Activated naive CD8-positive, alpha-beta T cell treated with anti-CD3 and anti-CD28 coated beads for 36 hours (primary cell): ENCODE measurements at places on chromosomes 2 and 18. TPM values are rescaled to one million over a fixed set of nuclear protein-coding genes. Genes with fewer than 3 reads are reported as not detected.

GRCh38 chr2:183592271-183592670 is 468.0 kb downstream of the NUP35 start:
- no peak overlapping the region for H3K4me3 ChIP-seq
- DNase-seq, result no peak
- H3K36me3 ChIP-seq, result no peaks in the 10 kb centered on the region
- H3K4me1 ChIP-seq, result no peaks in the 10 kb centered on the region

TCF4 gene
- total RNA-seq, result 1.3 TPM

CACNB4 gene
- total RNA-seq, result 0.54 TPM

DNA sequence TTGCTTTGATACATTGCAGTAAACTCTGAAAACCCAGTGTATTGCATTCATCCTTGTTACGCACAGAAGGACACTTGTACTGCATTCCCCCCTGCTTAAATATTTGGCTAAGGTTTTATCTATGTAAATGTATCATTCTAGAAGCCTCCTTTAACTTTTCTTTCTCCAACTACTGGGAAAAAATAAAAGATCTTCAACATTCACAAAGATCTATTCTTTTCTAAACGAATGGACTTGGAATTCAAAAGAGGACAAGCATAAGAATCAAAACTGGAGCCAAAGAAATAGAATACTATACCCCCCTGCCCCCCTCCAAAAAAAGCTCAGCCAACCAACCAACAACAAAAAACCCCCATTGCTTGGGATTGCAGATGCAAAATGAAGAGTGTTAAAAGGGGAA is 136.9 kb downstream of the EPHA4 start:
- H3K36me3 ChIP-seq, result no peaks in the 10 kb centered on the region
- H3K4me1 ChIP-seq, result no peaks in the 10 kb centered on the region
- H3K27me3 ChIP-seq, result no peaks in the 10 kb centered on the region
- H3K4me3 ChIP-seq, result no peak overlapping the region

SERPINB12 gene
- not detected for total RNA-seq

DNA sequence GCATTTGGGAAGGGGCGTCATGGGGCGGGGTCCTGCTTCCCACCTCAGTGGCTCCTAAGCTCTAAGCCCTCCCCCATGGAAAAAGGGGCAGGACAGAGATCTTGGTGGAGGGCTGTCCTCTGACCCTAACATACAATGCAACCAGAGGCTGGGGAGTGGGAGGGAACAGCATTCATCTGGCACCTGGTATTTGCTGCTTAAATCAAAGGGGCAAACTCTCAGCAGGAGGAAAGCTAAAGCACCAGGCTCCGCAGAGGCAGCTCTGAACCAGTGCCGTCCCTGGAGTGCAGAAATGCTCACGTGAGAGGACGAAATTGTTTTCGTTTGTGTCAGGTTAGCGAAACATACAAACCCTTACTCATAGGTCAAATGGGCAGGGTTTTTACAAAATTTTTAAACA is 92.7 kb upstream of the PXDN start:
- no peaks in the 10 kb centered on the region for H3K4me1 ChIP-seq
- no peak for DNase-seq
- no peaks in the 10 kb centered on the region for H3K36me3 ChIP-seq
- no peaks in the 10 kb centered on the region for H3K27me3 ChIP-seq
- H3K4me3 ChIP-seq, result no peak overlapping the region

DNA sequence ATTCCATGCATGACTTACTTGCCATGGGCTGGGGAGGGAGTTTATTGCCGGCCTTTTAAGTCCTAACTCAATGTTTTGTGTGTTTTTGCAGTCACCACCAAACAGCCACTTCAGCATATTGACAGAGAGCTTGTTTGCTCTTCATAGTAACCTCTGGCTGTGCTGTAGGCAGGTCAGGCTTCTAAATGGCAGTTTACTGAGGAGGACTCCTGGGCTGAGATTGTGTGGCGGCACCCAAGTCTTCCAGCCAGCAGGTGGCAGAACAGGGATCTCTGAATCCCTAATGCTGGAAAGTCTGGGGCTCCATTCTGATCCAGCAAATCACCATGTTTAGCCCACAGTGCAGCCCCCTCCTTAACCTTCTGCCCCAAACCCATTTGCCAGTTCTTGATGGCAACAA is 121.2 kb downstream of the CAPN13 start:
- no peaks in the 10 kb centered on the region for H3K36me3 ChIP-seq
- no peak for DNase-seq
- H3K4me3 ChIP-seq, result no peak overlapping the region

DNA sequence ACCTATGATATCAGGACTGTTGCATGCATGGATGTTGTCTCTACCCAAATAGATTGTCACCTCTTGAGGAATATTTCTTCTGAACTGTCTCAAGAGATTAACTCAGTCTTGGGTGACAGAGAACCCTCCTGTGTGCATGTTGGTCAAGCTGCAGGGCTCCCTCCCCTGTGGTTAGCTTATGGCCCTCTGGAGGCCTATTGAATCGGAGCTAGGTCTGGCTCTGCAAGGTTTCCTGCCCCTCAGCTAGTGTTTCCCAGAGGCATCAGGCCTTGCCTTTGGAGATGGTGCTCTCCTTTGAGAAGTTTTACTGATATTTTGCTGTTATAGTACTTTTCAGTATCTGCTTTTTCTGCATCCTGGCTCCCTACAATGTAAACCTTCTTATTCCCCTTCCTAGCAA is 769.2 kb upstream of the FAM98A start:
- H3K27me3 ChIP-seq, result no peaks in the 10 kb centered on the region
- H3K4me1 ChIP-seq, result no peaks in the 10 kb centered on the region
- no peak overlapping the region for H3K27ac ChIP-seq

GRCh38 chr2:184053326-184053725 is 545.0 kb upstream of the ZNF804A start:
- no peak overlapping the region for H3K27ac ChIP-seq
- no peak for DNase-seq
- H3K4me3 ChIP-seq, result no peak overlapping the region
- H3K27me3 ChIP-seq, result no peaks in the 10 kb centered on the region

LYPD6 gene
- not detected for total RNA-seq

GRCh38 chr2:104547221-104547620 is 306.7 kb upstream of the POU3F3 start:
- no peak overlapping the region for H3K4me3 ChIP-seq
- no peaks in the 10 kb centered on the region for H3K36me3 ChIP-seq
- H3K27me3 ChIP-seq, result no peaks in the 10 kb centered on the region
- no peak for DNase-seq
- no peaks in the 10 kb centered on the region for H3K4me1 ChIP-seq
- no peak overlapping the region for H3K27ac ChIP-seq

DNA sequence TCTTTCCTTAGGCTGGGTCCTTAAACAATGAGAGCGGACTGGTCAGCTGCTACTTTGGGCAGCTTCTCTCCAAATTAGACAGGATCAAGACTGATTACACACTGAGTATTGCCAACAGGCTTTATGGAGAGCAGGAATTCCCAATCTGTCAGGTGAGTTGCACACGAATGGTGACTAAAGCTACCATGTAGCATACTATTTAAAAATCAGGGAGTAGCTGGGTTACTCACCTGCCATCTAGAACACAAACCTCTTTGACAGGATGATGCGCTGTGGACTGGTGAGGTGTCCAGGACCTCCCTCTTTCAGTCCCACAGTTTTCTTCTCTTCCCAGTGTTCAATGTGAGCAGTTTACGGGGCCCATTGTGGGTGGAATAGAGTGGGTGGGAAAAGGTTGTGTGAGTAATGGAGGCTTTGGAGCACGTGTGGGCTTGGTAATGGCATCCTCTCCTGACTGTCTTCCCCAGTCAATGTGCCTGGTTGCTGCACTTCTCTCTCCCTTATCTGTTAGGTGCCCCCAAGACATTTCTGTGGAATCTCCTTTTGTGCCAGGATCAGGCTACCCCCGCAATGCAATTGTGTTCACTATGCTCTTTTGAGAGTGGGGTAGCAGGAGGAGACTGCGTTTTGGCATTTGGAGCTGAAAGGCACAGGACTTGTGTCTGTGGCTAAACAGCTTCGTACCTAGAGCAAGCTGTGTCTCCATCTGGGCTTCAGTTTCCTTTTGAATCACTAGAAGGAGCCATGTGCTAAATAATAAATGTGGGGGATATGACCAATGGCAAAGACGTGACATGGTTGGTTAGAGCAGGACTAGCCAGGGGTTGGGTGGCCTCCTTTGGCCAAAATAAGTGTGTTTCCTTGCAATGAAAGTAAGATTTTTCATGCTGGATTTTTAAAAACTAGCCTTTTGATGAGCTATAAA is 17.7 kb downstream of the SERPINB12 start:
- H3K4me1 ChIP-seq, result no peaks in the 10 kb centered on the region
- peaks cover 17% of the 10 kb centered on the region for H3K27me3 ChIP-seq
- H3K36me3 ChIP-seq, result no peaks in the 10 kb centered on the region
- no peak for DNase-seq
- H3K27ac ChIP-seq, result no peak overlapping the region

GRCh38 chr2:86785456-86785855 is 5.3 kb downstream of the CD8A start:
- peaks cover 68% of the 10 kb centered on the region for H3K4me1 ChIP-seq
- peak overlapping the region; percentile 91 for H3K4me3 ChIP-seq
- peak overlapping the region; percentile 100 for H3K27ac ChIP-seq
- H3K27me3 ChIP-seq, result peaks cover 5% of the 10 kb centered on the region
- peak; percentile 87 for DNase-seq

GRCh38 chr2:237154082-237154638 is 68.5 kb downstream of the COPS8 start:
- peaks cover 44% of the 10 kb centered on the region for H3K4me1 ChIP-seq
- H3K4me3 ChIP-seq, result no peak overlapping the region
- H3K36me3 ChIP-seq, result no peaks in the 10 kb centered on the region

DNA sequence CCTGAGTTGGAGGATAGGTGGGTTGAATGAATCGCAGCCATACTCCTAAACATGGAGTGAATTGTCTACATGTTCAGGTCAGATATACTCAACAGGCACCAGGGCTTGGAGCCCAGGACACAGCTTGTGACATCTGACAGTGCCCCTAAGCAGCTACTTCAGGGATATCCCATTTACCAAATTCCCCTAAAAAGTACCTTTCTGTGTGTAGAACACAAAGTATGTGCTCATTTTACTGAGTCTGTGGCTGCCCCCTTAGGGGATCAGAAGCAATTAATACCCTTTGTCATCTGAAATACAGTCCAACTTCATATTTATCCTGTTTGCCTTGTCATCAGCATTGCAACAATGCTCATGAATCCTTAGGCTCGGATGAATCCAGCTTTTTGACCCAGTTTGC is 20.8 kb downstream of the TNFRSF11A start:
- H3K27ac ChIP-seq, result no peak overlapping the region
- no peak for DNase-seq
- H3K4me3 ChIP-seq, result no peak overlapping the region
- H3K4me1 ChIP-seq, result no peaks in the 10 kb centered on the region
- peaks cover 4% of the 10 kb centered on the region for H3K27me3 ChIP-seq

GRCh38 chr2:19790291-19790690 is 111.5 kb downstream of the TTC32 start:
- no peaks in the 10 kb centered on the region for H3K4me1 ChIP-seq
- H3K36me3 ChIP-seq, result no peaks in the 10 kb centered on the region
- H3K27me3 ChIP-seq, result peaks cover 3% of the 10 kb centered on the region
- H3K4me3 ChIP-seq, result no peak overlapping the region
- H3K27ac ChIP-seq, result no peak overlapping the region

- no peaks in the 10 kb centered on the region for H3K27me3 ChIP-seq
- peak overlapping the region; percentile 78 for H3K4me3 ChIP-seq
- H3K4me1 ChIP-seq, result peaks cover 64% of the 10 kb centered on the region
- DNase-seq, result peak; percentile 29
- H3K36me3 ChIP-seq, result peaks cover 2% of the 10 kb centered on the region
These were observed 40.1 kb downstream of the RTN4 start for GRCh38 chr2:55010149-55010591.

DNA sequence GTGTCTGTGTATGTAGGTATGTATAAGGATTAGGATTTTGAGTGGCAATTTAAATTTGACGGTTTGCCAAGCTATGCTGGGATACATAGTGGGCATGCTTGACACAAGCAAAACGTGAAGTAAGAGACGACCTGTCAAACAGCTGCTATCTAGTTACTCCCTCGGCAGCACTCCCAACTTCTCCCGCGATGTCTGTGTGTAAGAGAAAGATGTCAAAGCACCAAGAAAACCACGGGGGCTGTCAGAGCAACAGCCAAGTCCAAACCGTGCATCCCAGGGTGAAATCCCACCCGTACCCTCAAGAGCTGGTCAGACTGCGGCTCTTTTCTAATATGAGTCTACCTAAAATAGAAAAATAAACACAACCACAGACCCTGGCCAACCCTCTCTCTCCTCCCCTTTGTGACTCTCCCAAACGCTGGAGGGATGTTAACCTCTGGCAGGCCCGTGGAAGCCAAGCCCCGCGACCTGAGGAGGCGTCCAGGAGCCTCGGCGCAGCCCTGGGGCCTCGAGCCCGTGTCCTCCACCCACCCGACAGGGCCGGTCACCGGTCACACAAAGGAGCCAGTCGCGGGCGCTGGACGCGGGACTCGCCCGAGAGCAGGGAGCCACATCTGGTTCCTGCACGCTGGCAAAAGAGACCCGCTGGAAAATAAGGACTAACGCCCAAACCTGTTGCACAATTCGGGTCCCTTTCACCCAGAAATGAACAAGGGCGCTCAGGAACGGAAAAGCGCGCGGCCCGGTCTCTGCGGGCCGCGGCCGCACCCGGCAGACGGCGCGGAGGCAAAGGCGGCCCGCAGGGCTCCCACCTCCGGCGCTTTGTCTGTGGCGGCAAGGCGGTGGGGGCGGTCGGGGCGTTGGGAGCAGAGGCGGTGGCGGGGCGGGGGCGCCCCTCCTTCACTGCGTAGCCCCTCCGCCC is 925 bp downstream of the SESTD1 start:
- peaks cover 44% of the 10 kb centered on the region for H3K27me3 ChIP-seq
- peaks cover 2% of the 10 kb centered on the region for H3K36me3 ChIP-seq
- peak; percentile 14 for DNase-seq
- H3K4me3 ChIP-seq, result peak overlapping the region; percentile 82
- H3K27ac ChIP-seq, result peak overlapping the region; percentile 51
- peaks cover 5% of the 10 kb centered on the region for H3K4me1 ChIP-seq

DNA sequence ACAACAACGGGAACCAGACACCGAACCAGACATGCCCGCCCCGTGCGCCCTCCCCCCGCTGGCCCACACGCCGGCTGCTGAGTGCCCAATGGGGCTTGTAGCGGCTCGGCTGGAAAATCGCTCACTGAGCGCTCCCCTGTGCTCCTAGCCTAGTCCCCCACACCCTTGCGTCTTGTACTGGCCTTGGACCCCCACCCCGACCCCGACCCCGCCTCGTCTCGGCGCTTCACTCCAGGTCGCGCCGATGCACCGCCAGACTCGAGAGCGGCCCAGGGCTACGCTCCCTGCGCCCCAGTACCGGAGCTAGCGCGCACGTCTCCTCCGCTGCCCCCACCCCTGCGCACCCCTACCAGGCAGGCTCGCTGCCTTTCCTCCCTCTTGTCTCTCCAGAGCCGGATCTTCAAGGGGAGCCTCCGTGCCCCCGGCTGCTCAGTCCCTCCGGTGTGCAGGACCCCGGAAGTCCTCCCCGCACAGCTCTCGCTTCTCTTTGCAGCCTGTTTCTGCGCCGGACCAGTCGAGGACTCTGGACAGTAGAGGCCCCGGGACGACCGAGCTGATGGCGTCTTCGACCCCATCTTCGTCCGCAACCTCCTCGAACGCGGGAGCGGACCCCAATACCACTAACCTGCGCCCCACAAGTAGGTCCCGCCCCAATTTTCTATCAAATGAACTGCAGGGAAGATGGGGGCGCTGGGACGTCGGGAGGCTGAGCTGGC is 1.5 kb downstream of the GAD1 start:
- peak; percentile 32 for DNase-seq
- no peaks in the 10 kb centered on the region for H3K36me3 ChIP-seq
- peaks cover 93% of the 10 kb centered on the region for H3K27me3 ChIP-seq

TTN gene
- 2.2 TPM for total RNA-seq

LRATD1 gene
- total RNA-seq, result not detected

ASB18 gene
- not detected for total RNA-seq

- no peak for DNase-seq
- no peaks in the 10 kb centered on the region for H3K4me1 ChIP-seq
- H3K4me3 ChIP-seq, result no peak overlapping the region
These were observed 338.0 kb downstream of the OSR1 start for GRCh38 chr2:19020144-19021099.
